Central memory CD4-positive, alpha-beta T cell (primary cell): ENCODE measurements at places on chromosomes 13 and 19.

DNA sequence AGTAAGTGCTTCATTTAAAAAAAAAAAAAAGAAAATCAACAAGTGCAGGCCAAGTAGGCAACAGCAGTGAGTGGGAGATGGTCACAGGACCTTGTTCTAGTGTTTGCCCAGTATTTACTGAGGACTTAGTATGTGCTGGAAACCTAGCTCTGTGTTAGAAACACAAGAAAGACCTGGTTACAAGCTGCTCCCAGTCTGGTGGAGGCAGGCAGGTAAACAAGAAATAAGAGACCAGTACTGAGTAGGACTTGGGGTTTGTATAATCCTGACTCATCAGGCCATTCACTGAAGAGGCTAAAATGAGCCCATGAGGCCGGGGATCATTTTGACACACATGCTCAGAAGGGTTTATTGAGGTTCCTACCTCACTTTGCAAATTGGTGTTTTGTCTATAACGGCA, 21.5 kb upstream of the SERPINE3 start:
- no peak for DNase-seq

DNA sequence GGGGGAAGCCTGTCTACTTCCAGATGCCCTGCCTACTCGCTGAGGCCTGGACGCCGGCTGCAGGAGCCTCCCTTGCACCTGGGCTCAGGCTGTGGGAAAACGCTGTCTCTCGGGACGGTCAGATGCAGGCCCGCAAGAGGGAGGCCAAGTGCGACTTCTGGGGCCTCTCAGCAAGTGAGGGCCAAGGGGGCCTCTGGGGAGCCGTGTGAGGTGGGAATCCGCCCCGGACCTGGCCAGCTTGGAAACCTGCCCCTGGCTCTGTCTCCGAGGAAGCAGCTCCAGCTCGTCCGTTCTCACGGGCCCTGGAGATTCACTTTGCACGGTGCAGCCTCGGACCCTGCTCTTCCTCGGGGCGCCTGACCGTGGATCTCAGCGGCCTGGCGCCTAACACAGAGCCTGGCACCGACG, 11.4 kb upstream of the CRTC1 start:
- no peak for DNase-seq

DNA sequence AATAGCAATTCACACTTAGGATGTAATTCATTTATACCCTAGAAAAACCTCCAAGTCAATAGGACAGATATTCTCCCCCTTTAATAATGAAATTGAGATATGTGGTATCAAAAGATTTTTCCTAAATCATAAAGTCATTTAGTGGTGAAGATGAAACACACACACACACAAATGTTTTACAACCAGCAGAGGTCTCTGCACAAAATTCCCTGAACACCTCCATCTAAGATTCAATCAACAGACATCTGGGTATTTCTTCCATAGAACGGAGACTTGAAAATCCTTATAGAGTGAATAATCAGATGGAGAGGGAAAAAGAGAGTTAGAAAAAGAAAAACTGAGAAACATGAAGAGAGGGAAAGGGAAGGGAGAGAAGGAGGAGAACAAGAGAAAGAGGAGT, 52.8 kb downstream of the MYCBP2 start:
- DNase-seq = no peak

- no peak for DNase-seq
These were observed 17.7 kb downstream of the HPN start for GRCh38 chr19:35059006-35059798.

DNA sequence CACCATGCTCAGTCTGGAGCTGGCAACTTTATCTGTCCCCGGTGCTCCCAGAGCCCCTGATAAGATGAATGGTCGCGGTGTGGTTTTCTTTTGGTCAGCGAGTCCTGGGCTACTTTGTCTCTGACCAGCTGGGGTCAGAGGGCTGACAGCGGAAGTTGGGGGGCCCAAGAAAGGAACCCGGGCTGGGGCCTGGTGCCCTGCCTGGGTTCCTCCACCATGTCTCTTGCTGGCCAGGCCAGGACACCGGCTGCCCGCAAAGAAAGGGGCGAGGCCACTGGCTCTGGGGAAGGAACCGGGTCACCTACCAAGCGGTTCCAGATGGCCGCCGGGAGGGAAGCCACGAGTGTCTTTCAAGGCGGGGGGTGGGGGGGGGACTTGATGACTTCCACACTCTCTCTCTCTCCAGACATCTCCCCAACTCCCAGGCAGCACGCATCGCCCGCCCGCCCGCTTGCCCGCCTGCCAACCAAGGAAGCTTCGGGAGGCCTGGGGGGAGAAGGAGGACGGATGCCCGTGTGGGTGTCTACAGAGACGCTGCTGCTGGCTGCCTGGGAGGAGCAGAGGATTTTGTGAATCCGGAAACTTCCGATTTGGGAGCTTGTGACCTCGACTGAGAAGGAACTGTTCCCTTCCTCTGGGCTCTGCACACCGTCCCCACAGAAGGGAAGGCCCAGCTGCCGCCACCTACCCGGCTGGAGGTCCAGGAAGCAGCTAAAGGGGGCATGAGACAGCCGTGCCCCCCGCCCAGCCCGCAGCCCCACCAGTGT, 1.1 kb downstream of the PIP5K1C start:
- DNase-seq = peak; percentile 19

DNA sequence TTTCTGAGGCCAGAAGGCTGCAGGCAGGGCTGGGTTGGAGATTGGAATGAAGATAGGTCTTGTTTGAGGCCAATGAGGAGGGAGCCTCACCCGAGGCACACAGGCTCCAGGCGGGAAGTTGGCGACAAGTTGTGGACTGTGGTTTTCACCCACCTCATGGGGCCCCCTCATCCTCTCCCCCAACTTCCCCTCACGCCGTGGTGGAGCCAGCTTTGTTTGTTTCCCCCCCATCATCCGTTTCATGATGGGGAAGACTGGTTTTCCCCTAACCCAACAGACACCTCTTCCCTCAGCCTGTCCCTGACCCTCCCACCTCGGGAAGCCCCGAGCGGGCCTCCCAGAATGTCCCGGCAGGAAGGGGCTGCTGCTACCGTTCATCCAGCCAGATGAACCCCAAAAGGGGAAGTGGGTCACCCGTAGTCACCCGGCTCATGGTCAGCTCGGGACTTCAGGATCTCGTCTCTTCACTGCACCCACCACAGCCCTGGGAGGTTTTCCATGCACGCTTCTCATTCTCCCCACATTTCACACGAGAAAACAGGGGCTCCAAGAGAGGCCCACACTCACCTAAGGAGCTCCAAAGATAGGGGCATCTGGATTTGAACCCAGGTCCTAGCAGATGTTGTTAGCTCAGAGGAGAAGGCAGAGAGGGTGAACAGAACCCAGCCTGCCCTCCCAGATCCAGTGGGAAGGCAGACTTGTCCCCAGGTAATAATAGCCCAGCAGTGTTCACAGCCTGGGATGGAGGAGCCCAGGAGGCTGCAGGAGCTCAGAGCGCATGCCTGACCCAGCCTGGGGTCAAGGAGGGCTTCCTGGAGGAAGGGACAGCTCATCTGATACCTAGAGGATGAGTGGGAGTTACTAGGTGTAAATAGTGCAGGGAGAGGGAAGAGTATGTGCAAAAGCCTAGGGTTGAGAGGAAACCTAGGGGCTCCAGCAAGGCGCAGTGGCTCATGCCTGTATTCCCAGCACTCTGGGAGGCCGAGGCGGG, 23.5 kb downstream of the CEACAM16 start:
- DNase-seq = no peak

- DNase-seq = no peak
These were observed 550.1 kb downstream of the DACH1 start for GRCh38 chr13:71316792-71317363.

DNA sequence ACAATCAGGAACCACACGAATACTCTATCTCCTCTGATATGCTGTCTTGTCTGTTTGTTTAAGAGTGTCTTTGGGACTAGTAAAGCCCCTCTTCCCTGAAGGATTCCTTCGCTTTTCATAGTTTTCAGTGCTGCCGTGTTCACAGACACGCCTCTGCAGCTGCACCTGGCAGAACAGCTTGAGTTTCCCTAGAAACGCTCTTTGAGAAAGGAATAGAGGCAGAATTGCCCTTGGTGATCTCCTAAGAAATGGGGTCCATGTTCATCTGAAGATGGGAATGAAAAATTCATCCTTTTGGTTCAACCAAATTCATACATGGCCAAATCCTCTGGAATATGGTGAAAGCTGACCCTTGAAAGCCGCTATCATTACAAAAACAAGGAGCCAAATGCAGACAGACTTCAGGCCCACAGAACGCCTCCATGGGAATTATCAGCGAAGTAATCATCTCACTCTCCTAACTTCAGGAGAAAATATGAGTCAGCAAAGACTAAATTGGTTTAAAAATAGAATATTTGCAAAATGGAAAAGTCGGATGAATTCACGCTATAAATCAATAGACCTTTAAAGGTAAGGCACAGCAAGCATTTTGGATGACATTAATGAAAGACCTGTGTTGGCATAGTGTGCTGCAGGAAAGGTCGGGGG, 5.5 kb downstream of the SACS start:
- DNase-seq = no peak

GRCh38 chr13:27918041-27918917, 1.5 kb upstream of the PDX1 start:
- no peak for DNase-seq

DNA sequence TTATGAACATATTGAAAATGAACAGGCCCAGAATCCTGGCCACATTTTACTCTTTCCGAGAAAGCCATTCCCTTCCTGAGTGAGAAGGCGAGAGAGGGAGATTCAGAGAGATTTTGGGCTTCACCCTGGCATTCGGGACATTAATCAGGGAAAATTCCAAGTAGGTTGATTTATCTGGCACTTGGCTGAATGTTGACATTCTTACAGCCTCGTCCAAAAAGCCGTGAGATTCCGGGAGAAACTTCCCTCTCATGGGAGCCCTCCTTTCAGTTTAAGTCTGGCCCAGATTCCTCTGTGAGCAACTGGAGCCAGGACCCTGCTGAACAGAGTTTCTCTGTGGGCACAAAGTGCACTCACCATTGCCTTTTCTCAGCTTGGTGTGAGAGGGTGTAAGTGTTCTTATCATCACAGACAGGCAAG, 129.2 kb upstream of the PEG3 start:
- no peak for DNase-seq
